ENCODE measurements at places on chromosomes 4 and X.

- no peak for DNase-seq
Measured at GRCh38 chr4:177322266-177322665, 12.6 kb downstream of the NEIL3 start.

- no peak for DNase-seq
Measured at GRCh38 chr4:22897520-22898108, 204.9 kb downstream of the GBA3 start.

DNA sequence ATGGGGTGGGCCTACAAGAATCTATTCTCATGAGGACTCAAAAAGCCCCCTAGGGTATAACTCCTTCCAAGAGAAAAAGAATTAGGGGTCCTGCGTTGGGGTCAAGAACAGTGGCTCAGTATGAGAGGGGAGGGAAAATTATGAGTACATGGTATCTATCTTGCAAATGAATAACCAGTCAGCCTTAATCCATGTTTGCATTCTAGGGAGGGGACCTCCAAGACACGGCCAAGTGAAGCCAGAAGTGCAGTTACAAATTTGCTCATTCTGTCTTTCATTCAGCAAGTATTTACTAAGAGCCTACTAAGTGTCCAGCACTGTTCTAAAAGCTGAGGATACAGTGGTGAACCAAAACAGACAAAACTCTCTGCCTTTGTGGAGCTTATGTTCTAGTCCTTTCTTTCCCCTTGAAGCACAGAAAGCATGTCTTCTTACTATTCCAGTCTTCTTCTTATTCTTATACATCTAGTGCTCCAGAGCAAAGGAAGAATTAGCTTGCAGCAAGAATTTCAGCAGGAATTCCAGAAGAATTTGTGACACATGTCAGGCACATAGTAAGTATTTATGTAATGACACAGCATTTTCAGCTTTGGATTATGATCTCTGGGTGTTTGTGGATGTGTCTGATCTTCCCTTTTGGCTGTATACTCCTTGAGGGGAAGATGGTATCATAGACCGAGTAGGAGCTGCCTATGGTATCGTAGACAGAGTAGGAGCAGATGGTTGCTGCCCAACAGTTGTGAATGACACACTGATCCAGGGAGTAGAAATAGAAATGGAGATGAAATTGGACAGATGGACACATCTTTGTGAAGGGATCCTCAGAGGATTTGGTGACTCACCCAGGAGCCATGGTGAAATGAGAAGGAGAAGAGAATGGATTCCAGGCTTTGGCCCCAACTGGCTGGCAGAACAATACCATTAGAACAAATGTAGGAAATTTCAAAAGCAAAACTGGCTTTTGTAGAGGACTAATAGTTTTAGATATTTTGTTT is 75.9 kb downstream of the COQ2 start:
- no peak for DNase-seq

- no peak for DNase-seq
Measured at GRCh38 chr4:145567516-145567915, 51.7 kb upstream of the MMAA start.

DNA sequence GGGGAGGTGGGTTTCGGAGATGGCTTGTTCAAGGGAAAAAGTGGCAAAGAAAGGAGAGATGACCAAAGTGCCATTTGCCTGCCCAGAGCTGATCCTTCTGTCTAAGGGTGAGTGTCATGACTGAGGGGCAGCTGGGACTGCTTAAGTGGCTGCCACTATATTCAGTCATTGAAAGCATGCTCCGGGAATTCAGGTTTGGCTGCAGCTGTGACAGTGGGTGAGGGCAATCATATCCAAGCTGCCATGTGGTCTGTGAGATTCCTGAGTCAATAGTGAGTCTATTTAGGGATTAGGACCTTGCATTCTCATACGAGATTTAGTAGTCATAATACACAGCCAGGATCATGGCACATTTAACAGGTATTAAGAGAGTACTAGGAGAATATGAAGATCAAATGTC is 138.8 kb upstream of the BANK1 start:
- DNase-seq = no peak

DNA sequence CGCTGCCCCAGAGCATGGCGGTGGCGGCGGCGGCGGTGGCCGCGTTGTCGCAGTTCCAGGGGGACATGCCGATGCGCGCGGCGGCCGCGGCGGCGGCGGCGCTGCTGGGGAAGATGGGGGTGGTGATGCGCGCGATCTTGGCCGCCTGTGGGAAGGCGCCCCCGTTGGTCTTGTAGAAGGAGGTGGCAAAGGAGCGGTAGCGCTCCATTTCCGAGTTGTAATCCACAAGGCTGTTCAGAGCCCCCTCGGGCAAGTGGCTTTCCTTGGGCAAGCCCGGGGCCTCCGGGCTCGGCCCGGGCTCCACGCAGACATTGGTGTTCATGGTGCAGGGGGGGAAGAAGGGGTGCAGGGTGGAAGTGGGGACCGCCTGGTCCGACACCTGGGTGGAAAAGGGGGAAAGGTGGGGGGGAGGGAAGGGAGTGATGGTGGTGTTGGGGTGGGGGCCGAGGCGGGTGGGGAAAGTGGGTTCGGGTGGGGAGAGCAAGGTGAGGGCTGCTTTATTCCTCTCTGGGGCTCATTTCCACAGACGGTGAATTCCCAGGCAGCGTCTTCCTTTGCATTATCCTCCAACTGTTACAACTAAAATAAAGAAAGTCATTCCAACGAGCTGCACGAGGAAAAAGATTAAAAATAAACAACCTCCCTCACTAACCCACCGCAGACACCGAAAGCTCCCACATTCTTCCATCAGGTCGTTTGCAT is 3.1 kb downstream of the CXXC4 start:
- DNase-seq = peak; percentile 10

DNA sequence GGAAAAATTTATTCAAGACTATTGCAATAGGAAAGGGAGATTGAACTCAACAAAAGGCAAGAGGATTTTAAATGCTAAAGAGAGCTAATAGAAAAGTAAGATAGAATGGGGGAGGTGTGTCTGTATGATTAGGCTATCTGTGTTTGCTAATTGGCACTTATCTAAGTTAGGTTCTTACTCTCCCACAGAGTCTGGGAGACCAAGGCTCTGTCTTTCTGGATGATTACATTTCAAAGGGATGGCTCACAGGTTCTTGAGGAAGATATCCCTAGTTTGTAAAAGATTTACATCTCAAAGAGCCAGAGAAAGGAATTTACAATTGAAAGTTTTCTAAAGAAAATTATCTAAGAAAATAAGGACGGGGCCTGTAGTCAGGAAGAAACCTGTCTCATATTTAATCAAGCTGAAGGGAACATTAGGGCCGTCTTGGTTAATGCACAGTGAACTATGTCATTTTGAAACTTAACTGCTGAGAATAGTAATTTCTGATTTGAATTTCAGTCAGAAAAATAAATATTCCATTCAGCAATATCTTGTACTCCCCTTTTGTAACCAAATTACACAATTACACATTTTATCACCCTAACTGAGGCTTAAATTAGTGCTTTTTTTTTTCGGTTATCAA is 75.8 kb downstream of the MAGEB10 start:
- no peak for DNase-seq

- DNase-seq = no peak
Measured at GRCh38 chr4:183872531-183872930, 32.6 kb upstream of the STOX2 start.

DNA sequence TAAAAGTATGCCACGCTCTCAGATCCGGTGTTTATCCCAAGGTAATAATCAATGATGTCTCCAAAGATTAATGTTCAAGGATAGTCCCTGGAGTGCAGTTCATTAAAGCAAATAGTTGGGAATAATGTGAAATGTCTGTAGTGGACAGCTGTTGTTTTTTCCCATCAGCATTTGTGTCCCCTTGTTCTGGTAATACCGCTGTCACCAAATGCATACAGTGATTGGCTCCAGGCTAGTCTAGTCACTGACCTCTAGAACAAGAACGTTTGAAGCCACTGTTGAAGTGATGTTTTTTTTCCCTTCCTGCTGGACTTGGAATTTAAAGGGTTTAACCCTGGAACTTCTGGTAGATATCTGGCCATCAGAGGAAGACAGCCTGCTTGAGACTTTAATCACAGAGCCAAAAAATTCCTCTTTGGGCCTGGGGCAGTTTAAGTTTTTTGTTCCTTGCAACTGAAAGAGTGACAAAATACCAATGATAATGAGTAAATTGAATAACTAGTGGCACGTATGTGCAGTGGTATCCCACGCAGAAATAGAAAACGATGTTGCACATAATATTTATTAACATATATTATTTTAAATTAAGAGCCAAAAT is 30.6 kb downstream of the HSD17B11 start:
- no peak for DNase-seq

All from NCI-H2171 (cell line).